ENCODE measurements at places on chromosomes 6 and 20. TPM values are rescaled to one million over a fixed set of nuclear protein-coding genes. Genes with fewer than 3 reads are reported as not detected.
A peak's percentile ranks its signal among the peaks of the same experiment; 100 is the strongest.

GRCh38 chr6:158853072-158853879 lies 34.1 kb upstream of the EZR start:
- peaks cover 27% of the 10 kb centered on the region for H3K4me1 ChIP-seq
- H3K4me3 ChIP-seq, result no peak overlapping the region
- DNase-seq, result peak; percentile 87
- peaks cover 1% of the 10 kb centered on the region for H3K27me3 ChIP-seq

DNA sequence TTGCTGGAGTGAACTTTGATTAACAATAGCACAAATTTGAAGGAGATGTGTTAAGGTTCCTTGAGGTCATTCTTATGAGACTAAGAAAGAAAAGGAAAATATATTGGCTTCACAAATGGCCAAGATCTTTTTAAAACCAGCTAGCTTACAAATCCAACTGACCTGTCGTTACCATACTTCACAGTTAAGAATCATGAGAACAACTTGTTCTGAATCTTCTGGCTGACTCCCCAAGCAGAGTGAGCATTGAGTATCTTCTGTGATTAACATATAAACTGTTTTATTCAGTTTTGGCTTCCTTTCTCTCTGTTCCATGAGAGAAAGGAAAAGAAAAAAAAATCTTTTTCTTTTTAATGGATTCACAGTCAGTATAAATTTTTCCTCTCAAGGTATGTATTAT lies 277.1 kb downstream of the KHDC1L start:
- no peak overlapping the region for H3K27ac ChIP-seq
- H3K4me1 ChIP-seq, result peaks cover 82% of the 10 kb centered on the region
- H3K36me3 ChIP-seq, result no peaks in the 10 kb centered on the region
- H3K4me3 ChIP-seq, result no peak overlapping the region

GRCh38 chr6:148711833-148712654 lies 34.8 kb upstream of the UST start:
- no peaks in the 10 kb centered on the region for H3K27me3 ChIP-seq
- peak overlapping the region; percentile 67 for H3K27ac ChIP-seq
- peaks cover 6% of the 10 kb centered on the region for H3K36me3 ChIP-seq
- peak; percentile 30 for DNase-seq

Gene EFHC1
- 14.0 TPM for total RNA-seq

Gene MROH8
- total RNA-seq, result 1.6 TPM

DNA sequence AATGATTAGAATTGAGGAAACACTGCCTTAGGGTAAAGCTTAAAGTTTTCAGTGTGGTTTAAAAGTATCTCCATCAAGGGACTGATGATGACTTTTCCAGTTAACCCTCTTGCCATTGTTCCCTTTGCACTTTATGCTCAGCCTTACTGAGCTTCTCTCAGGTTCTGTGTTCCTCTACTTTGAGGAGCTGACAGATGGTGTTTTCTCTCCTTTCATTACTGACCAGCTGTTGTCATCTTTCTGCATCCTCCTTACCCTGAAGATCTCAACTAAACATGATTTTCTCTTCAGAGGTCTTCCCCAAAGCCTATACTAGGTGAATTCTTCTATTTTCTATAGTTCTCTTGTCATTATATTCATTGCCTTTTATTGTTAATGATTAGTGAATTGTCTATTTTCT lies 475.6 kb upstream of the SYNCRIP start:
- H3K27ac ChIP-seq, result no peak overlapping the region
- H3K4me3 ChIP-seq, result no peak overlapping the region
- no peaks in the 10 kb centered on the region for H3K4me1 ChIP-seq
- no peaks in the 10 kb centered on the region for H3K36me3 ChIP-seq
- no peak for DNase-seq

Gene POU5F1
- not detected for total RNA-seq

Gene SCUBE3
- 67.7 TPM for total RNA-seq

Gene TNNC2
- not detected for total RNA-seq

DNA sequence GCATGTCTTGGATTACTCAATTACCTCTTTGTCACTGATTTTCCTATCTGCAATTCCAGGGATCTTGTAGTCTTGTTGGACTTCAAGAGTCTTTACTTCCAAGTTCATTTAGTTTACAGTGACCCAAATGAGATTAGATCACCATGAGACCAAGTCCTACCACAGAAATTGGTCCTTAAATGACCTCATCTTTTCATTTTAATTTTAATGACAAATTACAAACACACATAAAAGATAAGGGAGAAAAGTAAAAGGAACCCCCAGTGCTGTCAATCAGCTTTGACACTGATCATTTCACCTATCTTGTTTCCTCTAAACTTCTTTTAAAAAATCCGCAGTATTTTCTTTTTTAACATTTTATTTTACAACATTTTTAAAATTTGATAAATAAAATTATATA lies 54.9 kb upstream of the FYN start:
- peaks cover 23% of the 10 kb centered on the region for H3K36me3 ChIP-seq
- no peak overlapping the region for H3K27ac ChIP-seq

DNA sequence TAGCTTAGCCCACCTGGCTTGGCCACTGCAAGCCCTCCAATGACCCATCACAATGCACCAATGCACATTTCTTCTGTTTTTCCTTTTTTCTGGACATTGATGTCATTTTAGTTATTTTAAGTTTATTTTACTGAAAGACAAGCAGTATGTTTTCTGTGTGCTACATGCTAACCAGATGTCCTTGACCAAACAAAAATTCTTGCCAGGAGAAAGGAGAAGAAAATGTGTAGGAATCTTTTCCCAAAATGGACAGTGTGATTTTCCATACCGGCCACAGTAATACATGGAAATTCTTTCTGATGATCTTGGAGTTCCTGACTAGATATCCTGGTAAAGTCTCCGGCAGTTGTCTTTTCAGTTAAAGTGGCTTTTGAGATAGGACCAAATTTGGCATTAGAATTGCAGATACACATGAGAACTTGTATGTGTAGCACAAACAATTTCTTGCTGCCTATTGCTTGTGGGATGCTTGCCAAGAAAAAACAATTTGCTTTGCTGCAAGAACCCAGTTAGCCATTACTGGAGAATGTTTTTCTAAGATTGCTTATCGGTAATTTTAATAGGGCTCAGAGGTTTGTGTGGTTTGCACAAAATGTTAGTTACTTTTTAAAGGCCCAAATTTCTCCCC lies 696.5 kb upstream of the CITED2 start:
- H3K36me3 ChIP-seq, result peaks cover 41% of the 10 kb centered on the region
- H3K27ac ChIP-seq, result peak overlapping the region; percentile 88
- H3K4me3 ChIP-seq, result peak overlapping the region; percentile 33
- peak; percentile 98 for DNase-seq
- peaks cover 77% of the 10 kb centered on the region for H3K4me1 ChIP-seq

GRCh38 chr6:21751608-21752007 lies 158.1 kb downstream of the SOX4 start:
- H3K4me3 ChIP-seq, result no peak overlapping the region
- peaks cover 35% of the 10 kb centered on the region for H3K4me1 ChIP-seq
- peaks cover 2% of the 10 kb centered on the region for H3K27me3 ChIP-seq
- H3K36me3 ChIP-seq, result no peaks in the 10 kb centered on the region

GRCh38 chr20:49659056-49659455 lies 54.6 kb downstream of the B4GALT5 start:
- H3K27me3 ChIP-seq, result peaks cover 2% of the 10 kb centered on the region
- no peak for DNase-seq
- peaks cover 15% of the 10 kb centered on the region for H3K36me3 ChIP-seq
- H3K4me1 ChIP-seq, result no peaks in the 10 kb centered on the region
- H3K27ac ChIP-seq, result no peak overlapping the region
- H3K4me3 ChIP-seq, result no peak overlapping the region

DNA sequence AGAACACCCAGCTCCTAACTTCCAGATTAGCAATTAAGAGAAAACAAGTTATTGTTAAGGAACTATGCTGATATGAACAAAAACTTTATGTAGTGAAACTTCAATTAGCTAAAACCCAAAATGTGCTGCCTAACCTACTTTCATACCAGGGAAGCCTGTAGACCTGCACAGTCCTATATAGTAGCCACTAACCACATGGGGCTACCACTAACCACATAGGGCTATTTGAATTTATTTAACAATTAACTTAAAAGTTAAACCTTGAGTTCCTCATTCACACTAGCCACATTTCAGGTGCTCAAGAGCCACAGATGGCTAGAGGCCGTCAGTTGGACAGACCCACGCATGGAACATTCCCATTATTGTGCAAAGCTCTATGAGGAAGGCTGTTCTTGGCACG lies 72.4 kb upstream of the LAMP5 start:
- DNase-seq, result no peak
- H3K36me3 ChIP-seq, result peaks cover 58% of the 10 kb centered on the region
- peaks cover 48% of the 10 kb centered on the region for H3K4me1 ChIP-seq
- H3K27ac ChIP-seq, result peak overlapping the region; percentile 74
- H3K4me3 ChIP-seq, result no peak overlapping the region

DNA sequence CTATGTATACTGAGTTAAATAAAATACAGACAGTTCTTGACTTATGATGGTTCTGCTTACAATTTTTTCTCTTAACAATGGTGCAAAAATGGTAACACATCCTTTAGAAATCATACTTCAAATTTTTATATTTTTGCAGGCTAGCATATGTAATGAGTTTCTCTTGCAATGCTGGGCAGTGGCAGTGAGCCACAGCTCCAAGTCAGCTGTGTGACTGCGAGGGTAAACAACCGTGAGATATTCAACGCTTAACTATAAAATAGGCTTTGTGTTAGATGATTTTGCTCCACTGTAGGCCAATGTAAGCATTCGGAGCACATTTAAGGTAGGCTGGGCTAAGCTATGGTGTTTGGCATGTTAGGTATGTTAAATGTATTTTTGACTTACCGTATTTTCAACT lies 136.1 kb downstream of the PLCB4 start:
- peaks cover 2% of the 10 kb centered on the region for H3K27me3 ChIP-seq
- peaks cover 75% of the 10 kb centered on the region for H3K4me1 ChIP-seq
- no peak for DNase-seq
- no peak overlapping the region for H3K27ac ChIP-seq
- H3K4me3 ChIP-seq, result no peak overlapping the region

GRCh38 chr6:3328796-3329195 lies 70.0 kb downstream of the PSMG4 start:
- H3K36me3 ChIP-seq, result no peaks in the 10 kb centered on the region
- peaks cover 15% of the 10 kb centered on the region for H3K4me1 ChIP-seq
- DNase-seq, result no peak
- H3K27me3 ChIP-seq, result peaks cover 40% of the 10 kb centered on the region
- H3K27ac ChIP-seq, result no peak overlapping the region
- no peak overlapping the region for H3K4me3 ChIP-seq

Gene LINC00237
- total RNA-seq, result not detected

Gene JPH2
- total RNA-seq, result 8.8 TPM

DNA sequence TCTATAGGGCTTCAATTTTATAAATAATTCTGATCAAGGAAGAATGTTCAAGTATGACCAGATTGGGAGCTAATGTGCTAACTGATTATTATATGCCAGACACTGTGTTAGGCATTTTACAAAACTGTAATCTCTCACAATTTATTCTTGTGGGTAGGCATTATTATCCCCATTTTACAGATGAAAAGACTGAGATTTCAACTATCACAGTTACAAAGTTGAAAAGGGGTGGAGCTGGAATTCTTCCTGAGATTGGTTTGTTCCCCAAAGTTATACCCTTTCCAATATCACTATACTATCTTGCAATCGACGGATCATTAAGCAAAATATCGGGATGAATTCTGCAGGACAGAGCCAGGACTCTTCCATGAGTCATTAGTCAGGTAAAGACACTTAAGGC lies 57.1 kb downstream of the TPD52L1 start:
- no peak for DNase-seq
- no peak overlapping the region for H3K27ac ChIP-seq
- H3K4me3 ChIP-seq, result no peak overlapping the region
- H3K27me3 ChIP-seq, result no peaks in the 10 kb centered on the region

GRCh38 chr6:133854041-133854363 lies 34.9 kb upstream of the TCF21 start:
- H3K36me3 ChIP-seq, result no peaks in the 10 kb centered on the region
- H3K4me1 ChIP-seq, result no peaks in the 10 kb centered on the region

DNA sequence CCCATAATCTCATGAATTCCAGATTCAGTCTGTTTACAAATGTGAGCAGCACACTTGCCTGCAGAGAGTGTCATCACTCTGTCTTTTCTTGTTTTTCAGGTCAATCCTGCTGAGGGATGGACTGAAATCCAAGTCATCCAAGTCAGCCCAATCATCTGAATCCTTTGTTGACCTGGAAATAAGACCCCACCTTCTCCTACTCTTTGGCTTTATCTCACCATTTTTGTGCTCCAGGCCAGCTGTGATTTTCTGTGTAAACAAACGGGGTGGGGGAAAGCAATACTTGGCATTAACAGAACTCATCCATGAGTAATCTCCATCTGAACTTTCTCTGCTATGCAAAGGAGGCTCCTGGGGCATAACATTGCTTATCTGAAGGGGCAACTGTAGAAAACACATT lies 16.9 kb upstream of the GSTA4 start:
- no peak overlapping the region for H3K27ac ChIP-seq
- H3K36me3 ChIP-seq, result peaks cover 44% of the 10 kb centered on the region
- H3K4me3 ChIP-seq, result no peak overlapping the region
- H3K4me1 ChIP-seq, result peaks cover 38% of the 10 kb centered on the region
- H3K27me3 ChIP-seq, result no peaks in the 10 kb centered on the region

Gene SLC22A2
- not detected for total RNA-seq

DNA sequence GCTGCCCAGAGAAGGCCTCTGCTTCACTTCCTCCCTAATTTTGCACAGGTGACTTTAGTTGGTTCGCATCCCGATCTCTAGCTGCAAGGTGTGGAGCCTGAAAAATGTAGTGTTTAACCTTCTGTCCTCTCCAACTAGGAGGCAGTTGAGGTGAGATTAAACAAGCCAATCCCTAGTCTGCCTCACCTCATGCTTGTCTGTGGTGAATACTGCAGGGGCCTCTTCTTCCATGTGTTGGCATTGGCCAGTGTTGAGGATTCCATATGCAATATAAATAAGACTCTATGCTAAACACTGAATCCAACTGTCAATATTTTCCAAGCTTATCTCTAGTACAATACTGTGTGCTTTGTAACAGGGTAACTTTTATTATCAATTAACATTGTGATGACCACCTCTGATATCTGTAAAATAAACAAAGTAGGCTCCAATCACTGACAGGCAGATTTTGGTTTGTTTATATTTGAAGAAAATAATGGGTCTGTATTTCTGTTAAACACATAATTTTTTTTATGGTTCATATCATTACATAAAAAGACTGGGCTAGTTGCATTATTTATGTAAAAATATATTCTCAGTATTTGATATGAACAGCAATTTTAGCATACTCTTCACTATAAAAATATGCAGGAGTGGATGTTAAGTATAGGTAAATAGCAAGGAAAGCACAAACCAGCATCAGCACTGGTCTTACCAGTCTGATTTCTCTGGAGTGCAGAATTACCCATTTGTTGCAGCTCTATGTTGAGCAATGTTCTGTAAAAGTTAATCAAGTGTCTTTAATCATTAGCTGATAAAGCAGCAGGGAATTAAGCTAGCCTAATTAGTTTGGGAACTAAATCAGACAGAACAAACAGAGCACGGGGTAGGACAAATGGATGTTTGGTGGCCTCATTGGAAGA lies 74.0 kb downstream of the ANKRD6 start:
- DNase-seq, result no peak
- no peak overlapping the region for H3K4me3 ChIP-seq
- no peaks in the 10 kb centered on the region for H3K27me3 ChIP-seq
- no peak overlapping the region for H3K27ac ChIP-seq
- no peaks in the 10 kb centered on the region for H3K4me1 ChIP-seq

Gene MEI4
- not detected for total RNA-seq
